ENCODE measurements at places on chromosomes 3 and 15.

DNA sequence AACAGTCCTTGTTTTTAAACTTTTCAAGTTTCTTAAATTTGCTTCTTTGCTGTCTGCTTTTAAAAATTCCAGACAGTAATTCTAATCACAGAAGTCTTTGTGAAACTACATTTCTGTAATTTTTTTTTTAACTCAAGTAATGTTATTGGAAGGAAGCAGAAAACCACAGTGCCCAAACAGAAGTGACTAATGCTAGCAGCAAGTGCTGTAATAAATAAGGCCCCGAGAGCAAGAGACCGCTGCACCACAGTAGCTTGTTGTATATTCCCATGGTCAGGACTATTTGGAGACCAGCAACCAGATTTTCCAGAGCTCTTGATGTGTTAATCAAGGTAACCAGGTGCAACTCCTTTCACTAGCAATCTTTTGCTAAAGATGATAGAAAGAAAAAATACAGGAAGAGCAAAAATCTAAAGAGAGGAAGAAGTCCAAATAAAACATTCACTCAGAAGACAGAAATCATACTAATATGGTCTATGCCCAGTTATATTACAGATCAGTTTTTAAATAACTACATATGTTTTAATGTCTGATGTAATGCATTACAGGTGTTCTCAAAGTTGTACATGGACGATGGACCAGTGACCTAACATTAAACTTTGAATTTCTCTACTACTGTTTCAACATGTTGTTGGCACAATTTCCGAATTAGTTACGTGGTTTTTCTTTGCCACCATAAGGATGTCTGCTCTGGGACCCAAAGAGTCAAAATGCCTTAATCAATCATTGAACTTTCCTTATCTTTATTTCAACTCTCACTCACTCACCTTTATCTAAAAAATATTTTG lies 36.4 kb downstream of the WWTR1 start:
- no peak for DNase-seq

- no peak for DNase-seq
These were observed 264.3 kb downstream of the LRTM1 start for GRCh38 chr3:54663501-54664011.

- no peak for DNase-seq
These were observed 13.6 kb upstream of the ADAMTS17 start for GRCh38 chr15:100355342-100355741.

GRCh38 chr3:159258934-159259333 lies 457.1 kb downstream of the MFSD1 start:
- DNase-seq: no peak

GRCh38 chr15:67794832-67795574 lies 30.3 kb upstream of the SKOR1 start:
- DNase-seq: no peak

DNA sequence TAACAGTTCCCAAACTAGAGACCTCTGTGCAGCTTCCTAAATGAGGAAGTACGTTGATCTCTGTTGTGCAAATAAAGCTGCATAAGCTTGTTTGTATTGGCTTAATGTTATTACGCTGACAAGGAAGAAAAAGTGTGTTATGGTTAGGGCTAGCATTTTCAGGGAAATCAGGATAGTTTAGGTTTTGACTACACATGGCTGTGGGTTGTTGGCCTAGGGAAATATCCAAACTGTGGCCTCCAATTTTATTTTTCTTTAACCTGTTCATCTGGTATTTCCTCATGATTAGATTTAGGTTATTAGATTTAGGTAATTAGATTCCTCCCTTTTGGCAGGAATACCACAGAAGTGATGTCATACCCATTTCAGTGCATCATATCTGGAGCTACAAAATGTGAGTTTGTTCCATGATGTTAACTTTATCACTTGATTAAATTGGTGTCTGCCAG lies 8.7 kb upstream of the MCCC1 start:
- DNase-seq: no peak

DNA sequence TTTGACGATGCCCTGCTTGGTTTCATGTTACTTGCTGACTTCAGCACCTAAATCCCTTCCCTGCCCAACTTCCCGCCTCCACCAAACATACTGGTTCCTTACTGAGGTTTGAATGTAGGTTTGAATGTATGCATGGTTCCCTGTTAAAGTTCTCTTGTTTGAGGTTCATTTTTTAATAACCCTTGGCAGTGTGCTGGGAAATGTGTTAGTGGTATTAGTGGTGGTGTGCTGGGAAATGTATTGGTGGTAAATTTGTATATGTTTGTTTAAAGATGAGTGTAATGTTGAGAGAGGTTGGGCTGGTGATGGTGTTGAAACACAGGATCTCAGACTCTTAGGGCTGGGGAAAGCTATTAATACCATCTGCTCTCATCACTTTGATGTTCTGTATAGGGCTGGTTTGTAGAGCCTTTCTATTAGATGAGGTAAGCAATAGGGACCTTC lies 392.7 kb downstream of the PTPRG start:
- DNase-seq: no peak

DNA sequence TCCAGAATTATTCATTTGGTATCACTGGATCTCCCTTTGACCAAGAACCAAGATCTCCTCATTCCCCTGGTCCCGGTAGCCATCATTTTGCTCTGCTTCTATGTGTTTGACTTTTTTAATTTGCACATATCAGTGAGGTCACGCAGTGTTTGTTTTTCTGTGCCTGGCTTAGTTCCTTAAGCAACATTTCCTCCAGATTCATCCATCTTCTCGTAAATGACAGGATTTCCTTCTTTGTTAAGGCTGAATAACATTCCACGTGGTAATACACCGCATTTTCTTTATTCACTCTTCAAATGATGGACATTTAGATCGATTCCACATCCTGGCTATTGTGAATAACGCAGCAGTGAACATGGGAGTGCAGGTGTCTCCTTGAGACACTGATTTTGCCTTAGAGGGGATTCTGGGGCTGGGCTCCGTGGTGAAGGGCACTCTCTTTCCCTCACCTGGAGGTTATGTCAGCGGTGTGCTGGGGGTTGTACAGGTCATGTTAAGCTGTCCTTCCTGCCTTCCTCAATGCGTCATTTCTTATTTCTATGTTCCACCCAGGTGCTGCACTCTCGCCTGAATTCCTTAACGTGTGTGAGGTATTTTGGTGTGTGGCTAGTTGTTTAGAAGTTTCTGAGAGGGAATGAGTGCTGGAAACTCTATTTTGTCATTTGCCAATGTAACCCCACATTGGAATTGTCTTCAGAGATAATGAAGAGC lies 212.2 kb downstream of the LPP start:
- no peak for DNase-seq

DNA sequence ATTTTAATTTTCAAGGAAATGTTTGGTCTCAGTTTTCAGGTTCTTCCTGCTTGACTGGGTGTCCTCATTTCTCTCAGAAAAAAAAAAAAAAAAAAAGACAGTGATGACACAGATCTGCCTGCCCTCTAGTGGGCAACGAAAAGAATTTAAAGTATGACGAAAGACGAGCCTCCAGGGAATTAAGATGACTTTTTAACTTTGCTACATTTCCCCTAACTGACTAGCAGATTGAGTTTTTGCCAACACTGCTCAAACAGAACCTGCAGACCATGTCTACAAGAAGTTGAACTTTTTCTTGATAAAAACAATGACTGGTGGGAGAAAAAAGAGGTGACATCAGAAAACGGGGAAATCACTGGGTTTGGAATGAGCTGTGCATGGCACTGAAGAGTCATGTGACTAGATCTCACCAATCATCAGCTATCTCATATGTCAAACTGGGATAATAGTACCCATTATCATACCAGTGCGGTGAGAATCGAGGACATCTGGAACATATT lies 40.8 kb downstream of the EOMES start:
- no peak for DNase-seq

GRCh38 chr3:197197334-197197733 lies 101.1 kb downstream of the DLG1 start:
- DNase-seq: no peak

GRCh38 chr3:33911525-33912322 lies 113.3 kb downstream of the PDCD6IP start:
- no peak for DNase-seq

- no peak for DNase-seq
These were observed 25.7 kb downstream of the TYRO3 start for GRCh38 chr15:41584636-41585126.

- DNase-seq: no peak
These were observed 118.8 kb upstream of the DAZL start for GRCh38 chr3:16723978-16724377.

GRCh38 chr15:27784107-27784506 lies 315.0 kb downstream of the OCA2 start:
- DNase-seq: no peak

DNA sequence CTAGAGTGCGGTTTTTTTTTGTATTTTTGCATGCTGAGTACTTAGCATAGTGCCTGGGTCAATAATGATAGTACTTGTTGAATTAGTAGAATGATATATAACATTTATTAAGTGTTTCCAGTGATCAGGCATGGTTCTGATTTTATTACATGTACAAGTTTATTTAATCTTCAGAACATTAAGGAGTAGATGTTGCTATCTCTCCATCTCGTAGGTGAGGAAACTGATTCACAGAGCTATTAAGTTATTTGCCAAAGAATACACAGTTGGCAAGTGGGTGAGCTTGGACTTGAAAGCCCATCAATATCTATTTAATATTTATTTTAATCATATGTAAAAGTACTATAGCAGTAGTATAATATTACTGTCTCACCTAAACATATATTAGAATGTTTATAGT lies 219.5 kb downstream of the CACNA2D3 start:
- no peak for DNase-seq

- no peak for DNase-seq
These were observed 604.3 kb downstream of the FGF12 start for GRCh38 chr3:192122832-192123594.

- no peak for DNase-seq
These were observed 102.4 kb downstream of the RAB11A start for GRCh38 chr15:65971741-65971995.

- DNase-seq: no peak
These were observed at the start of gene OSTN for GRCh38 chr3:191198932-191199331. TSS of gene OSTN (plus strand) at chr3:191199241. CDS start at chr3:191212533, 13,292 bp downstream.

DNA sequence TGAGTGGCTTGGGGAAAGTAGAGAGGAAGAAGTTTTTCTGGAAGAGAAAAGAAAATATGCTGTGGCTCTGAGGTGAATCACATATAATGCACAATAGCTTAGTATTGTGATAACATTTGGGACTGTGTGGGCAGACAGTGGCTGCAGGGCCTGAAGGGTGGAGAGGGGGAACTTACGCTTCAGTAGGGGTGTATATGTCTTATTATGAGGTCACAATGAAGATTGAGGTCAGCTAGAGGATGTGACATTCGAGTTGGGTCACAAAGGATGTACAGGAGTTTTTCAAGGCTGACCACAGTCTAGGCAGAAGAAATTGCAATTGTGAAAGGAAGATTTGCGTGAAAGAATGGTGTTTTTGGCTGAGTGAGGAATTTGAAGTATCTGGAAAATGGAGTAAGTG lies 414.8 kb downstream of the LPP start:
- no peak for DNase-seq

DNA sequence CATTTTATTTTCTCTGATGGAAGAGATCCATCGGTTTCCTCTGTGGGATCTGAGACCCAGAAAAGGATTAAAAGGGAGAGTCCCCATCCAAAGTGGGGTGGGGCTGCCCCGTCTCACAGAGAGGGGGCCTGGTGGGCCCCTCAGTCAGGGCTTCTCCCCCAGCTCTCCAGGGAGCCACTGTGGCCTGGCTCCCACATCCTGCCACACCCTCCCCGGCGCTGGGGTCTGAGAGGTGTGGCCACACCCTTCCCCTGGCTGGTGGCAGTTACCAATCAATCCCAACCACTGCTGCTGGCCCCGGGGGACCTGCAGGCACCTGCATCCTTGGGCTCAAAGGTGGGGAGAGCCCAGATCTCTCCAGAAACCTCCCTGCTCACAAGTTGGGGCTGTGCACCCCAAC lies 161.8 kb upstream of the IQSEC1 start:
- no peak for DNase-seq

DNA sequence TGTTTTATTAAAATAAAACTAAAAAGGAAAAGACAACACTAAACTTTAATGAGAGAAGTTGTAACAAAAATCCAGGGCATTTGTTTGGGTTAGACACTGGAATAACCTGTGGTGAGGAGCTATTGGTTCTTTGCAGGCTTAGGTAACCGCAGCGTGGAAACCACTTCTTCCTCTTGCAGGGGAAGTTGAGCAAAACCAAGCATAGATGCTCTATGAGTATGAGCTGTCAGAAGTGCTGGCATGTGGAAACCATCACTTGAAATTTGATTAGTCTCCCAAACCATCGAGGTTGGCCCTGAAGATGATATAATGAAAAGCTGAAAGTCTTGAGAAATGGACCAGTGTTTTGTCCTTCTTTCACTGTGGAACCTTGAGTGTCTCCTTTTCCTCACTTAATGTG lies 127.1 kb upstream of the RBMS3 start:
- no peak for DNase-seq

DNA sequence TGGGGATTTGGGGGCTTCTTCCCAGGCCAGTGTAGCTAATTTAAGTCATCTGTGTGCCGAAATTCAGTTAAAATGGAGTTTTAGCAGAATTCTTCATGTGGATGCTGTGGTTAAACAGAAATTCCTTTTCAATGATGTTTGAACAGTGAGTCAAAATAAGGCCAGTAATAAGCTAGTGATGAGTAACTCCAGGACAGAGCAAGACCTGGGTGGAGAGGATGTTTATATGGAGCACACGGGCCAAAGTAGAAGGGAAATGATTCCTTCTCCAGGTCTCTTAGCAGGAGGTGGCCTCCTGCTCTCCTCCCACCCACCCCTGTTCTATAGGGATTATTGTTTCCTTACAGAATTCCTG lies 31.9 kb upstream of the UACA start:
- no peak for DNase-seq

DNA sequence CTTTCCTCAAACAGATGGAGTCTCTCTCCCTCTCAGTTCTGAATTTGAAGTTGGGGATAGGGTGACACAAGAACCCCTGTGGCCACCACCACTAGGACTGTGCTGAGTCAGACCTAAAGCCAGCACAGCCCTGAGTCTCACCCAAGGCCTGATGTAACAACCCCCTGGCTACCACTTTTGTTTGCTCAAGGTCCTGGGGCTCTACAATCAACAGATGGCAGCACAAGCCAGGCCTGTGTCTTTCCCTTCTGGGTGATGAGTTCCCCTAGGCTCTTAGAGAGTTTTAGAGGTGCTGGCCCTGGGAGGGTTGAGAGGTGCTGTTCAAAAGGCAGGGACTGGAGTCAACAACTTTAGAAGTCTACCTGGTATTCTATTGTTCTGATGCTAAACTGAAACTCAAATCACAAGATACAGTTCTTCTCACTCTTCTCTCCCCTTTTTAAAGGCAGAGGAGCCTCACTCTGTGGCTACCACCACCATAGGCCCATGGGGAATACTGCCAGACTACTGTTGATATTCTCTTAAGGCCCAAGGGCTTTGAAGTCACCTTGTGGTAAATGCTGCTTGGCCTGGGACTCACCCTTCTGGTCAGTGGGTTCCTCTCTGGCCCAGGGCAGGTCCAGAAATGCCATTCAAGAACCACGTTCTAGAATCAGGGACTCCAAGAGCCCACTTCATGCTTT lies 6.5 kb downstream of the OR5K4 start:
- no peak for DNase-seq

DNA sequence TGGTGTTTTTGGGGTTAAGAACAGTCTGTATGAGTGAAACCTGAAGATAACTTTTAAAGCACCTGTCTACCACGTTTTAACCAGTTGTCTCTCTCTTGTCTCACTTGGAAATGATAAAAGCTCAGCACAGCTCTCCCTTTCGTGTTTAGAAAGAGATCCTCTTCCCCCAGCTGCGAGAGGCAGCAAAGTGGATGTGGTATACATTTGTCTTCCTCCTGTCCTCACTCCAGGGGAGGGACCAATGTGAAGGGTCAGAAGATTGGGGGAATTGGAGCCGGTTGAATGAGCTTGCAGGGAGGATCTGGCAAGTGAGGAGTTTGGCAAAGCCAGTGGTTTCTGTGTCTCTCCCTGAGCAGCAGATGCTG lies 14.6 kb downstream of the SMAD6 start:
- no peak for DNase-seq

- DNase-seq: no peak
These were observed 38.6 kb upstream of the FSTL1 start for GRCh38 chr3:120489421-120489820.

Data from coronary artery (tissue), 2 donors.